Heart right ventricle (tissue), 16 donors: ENCODE measurements at places on chromosomes 12 and 14.

DNA sequence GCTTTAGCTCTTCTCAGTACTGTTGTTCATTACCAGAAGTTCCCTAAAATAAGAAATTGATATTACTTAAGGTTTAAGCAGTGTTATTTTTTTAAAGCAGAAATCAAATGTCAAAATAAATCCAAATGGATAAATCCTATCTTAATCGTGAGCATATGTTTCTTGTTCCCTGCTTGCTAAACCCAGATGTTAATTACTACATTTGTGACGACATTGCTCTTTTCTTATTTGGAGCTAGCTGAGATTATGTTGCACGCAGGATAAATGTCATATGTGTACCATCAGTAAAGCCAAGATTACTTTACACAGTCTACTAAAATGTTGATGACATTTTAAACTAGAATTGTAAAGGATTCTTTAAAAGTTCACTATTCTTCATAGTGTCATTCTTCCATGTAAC, 157.5 kb downstream of the PLCZ1 start:
- DNase-seq, result no peak

DNA sequence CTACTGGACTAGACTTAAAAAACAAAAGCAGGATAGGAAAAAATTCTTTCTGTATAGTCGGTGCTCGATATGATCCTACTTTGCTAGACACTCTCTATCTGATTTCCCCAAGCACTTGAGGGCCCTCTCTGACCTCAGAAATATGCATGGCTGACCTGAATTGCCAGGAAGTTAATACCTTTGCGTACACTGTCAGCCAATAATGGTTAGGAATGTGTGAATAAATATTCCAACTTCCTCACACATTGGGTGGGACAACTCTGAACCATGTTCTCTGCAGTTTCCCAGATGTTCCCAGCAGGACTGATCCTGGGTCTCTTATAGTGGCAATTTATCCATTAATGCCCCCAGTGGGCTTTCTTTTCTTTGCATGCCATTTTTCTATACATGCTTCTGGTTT, 20.5 kb upstream of the RPL10L start:
- no peak for DNase-seq

DNA sequence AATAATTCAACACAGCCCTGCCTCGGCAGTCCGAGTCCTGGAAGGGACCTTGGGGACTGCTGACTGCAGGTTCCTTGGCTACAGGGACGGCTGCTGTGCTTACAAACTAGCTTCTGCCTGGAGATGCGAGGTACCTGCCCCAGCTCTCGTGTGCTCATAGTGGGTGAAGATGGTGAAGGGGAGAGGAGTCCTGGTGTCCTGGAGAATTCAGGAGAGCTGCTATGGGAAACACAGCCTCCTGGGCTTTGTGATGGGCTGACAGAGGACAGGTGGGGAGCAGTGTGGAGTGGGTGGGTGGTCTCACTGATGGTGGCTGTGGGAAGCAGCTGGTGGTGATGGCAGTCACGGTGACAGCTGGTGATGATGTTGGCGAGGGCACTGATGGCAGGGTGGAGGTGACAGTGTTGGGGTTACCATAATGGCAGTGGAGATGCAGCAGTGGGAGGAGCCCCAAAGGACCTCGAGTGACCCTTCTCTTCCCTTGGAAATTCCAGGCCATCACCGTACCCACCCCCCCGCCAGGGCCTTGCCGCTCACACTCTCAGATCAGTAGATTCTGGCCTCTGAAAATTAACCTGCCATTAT, 32.8 kb downstream of the HVCN1 start:
- no peak for DNase-seq

GRCh38 chr12:109099431-109100020, 2.1 kb downstream of the UNG start:
- no peak for DNase-seq

GRCh38 chr12:100688451-100688864, 106.1 kb upstream of the ANO4 start:
- no peak for DNase-seq

DNA sequence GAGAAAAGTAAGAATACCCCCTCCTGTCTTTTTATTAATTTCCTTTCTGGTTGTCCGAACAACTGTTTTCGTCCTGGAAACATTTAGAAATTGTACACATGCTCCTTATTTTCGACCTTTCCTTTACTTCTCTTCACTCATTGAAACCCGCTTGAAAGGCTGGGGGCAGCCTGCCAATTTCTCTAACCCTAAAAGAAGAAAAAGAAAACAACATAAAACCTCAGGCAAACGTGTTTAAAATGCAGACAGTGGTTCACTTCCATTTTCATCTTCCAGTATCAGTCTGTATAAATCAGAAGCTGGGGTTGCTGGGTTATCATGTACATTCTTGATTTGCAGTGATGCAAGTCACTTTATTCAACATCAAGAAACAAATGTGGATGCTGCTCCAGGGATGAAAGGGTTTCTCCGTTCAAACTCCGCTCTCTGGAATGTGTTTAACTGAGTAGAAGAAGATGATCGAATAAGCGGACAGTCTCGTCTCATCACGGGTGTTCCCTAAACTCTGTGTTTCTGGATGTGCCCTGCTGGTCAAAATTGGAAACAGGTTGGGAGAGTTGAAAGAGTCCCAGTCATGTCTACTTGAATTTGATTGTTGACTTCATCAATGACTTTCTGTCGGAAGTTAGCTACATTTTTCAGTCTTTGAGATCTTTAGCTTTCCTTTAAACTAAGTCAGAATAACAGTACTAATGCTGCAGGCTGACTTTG, 1042.2 kb downstream of the BCL11B start:
- DNase-seq, result no peak

- DNase-seq, result no peak
Observed at GRCh38 chr14:57749267-57749666, 116.6 kb downstream of the SLC35F4 start.

- peak; percentile 22 for DNase-seq
Observed at GRCh38 chr12:129911428-129912049, 7.7 kb upstream of the TMEM132D start.

DNA sequence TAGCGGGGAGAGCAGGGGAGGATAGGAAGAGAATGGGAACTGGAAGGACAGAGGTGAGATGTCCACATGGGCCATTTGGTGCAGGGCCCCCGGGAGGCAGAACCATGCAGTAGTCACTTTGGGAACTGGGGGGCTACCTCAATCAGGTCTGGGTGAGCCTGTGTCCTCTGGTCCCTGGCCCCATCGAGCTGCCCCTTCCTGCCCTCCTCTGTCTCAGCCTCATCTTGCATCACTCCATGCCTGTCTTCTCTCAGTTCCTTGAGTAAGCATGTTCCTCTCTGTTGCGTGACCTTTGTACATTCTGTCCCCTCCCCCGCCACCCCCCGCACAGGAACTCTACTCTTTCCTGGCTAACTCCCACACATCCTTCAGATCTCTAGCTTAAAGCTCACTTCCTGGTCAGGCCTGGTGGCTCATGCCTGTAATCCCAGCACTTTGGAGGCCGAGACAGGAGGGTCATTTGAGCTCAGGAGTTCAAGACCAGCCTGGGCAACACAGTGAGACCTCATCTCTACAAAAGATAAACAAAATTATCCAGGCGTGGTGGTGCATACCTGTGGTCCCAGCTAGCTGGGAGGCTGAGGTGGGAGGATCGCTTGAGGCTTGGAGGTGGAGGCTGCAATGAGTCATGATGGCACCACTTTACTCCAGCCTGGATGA, 23.2 kb downstream of the FOS start:
- no peak for DNase-seq

DNA sequence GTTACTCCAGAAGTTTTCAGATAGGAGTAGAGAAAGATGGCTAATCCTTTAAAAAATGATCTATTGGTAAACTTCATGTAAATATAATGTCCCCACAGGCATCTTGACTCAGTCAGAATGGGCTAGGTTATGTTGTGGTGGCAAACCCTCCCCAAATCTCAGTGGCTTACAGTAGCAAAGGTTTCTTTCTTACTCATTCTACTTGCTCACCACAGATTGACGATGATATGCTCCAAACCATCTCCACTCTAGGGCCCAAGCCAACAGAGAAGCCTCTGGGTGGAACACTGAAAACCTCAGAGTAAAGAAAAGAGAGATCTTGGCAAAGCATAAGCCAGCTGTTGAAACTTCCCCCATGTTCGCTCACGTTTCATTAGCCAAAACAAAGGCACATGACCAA, 146.4 kb downstream of the EMP1 start:
- no peak for DNase-seq

DNA sequence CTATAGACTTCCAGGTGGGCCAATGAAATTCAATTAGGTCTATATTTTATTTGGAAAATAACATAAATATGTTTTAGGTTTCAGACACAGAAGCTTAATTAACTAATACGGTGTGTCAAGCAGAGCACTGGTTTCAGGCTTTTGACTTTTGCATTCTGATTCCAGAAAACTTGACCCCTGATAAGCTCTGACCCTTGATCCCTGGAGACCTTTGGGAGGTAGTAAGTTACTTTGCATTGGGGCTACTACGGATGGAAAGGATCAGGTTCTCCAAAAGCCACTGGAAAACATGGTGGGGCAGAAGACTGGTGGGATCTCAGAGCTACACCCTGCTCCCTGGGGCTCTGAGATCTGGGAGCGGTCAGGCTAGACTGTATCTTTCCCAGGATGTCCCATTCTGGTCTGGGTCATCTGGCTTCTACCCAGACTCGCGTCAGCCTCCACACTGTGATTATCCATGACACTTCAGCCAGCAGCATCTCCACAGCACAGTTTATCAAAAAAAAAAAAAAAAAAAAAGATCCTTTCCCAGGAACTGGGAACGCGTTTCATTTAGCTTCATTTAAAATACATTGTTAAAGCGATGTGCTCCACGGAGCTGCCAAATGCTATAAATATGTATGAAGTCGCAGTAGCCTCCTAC, 17.8 kb upstream of the EMP1 start:
- DNase-seq, result peak; percentile 43

GRCh38 chr12:81206429-81206828, 128.6 kb downstream of the ACSS3 start:
- no peak for DNase-seq

DNA sequence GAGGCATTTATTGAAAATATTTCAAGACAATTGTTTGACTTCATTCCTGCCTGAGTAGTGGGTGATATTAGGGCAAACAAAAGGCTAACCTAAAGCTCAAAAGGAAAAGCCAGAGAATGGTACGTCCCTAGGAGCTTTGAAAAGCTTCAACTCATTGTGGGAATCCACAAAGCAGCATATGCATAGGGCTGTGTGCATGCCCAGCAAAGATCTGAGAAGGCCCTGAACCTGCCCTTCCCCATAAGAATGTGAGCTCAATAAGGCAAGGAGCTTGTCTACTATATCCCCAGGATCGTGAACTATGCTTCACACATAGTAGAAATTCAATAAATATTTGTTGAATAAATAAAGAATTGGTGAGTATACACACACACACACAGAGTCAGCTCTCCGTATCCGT, 19.1 kb upstream of the RAD52 start:
- DNase-seq, result no peak

DNA sequence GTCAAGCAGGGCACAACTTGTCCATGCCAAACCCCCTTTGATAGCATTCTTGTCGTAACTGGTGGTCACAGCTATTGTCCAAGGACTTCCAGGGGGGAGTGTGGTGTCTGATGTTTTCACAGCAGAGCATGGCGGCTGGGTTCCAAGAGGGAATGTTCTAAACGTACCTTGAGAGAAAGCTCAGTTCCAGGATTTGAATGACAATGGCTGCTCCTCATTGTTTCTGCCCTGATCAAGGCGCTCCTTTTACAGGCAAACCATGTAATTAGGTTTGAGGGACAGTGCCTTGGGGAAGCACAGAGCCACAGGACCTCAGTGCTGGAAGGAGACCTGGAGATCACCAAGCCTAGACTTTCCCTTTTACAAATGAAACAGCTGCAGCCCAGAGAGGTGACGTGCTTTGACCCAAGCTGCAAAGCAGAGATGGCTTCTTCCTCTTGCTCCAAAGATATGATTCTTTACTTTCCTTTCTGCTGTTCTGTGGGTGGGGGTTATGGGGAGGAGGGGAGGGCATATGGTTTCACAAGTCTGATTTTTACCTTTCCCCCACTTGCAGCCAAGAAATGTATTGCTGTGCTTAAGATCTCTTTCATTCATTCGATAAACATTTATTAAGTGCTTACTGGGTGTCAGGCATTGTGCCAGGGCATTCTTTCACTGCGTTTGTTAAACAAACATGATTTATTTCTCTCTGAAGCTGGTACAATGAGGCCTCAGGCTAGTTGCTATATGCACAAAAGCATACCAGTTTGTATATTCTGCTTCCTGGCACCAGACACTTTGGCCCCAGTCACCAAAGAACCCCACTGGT, 172.8 kb downstream of the KTN1 start:
- DNase-seq, result no peak

- DNase-seq, result no peak
Observed at GRCh38 chr12:131800594-131801135, 27.5 kb upstream of the MMP17 start.

DNA sequence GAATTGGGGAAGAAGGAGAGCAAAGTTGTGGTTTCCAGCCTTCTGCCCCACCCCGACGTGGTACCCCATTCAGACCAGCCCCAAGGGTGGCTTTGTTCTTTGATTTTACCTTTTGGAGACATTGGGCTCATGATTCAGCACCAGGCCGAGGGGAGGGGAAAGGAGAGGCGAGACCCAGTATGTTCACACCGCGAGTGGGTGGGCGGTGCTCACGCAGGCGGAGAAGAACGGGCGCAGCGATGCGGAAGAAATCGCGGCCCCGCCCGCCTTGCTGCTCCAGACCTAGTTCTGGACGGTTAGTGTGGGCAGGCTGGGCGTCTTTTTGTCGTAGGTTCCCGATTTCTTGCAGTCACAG, 963 bp downstream of the ATL1 start:
- DNase-seq, result peak; percentile 69

- DNase-seq, result no peak
Observed at GRCh38 chr12:2691006-2691344, 103.8 kb upstream of the FKBP4 start.

- no peak for DNase-seq
Observed at GRCh38 chr12:4046495-4046840, 173.3 kb upstream of the PARP11 start.

DNA sequence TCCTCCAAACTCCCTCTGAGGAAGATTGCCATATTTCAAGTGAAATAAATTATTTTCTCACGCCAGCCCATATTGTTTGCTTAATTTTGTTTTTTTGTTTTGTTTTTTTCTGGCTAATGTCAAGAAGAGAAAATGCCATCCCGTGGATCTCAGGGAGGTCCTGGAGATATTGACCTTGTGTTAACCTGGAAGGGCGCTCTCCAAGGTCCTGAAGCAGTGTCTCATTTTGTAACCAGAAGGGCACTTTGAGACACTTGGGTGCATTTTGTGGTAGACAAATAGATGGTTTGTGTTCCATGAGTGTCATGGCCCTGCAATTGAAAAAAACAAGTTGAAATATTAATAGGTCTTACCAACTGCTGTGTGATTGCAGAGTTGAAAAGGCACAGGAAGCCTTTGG, 268.9 kb downstream of the SUDS3 start:
- DNase-seq, result no peak

DNA sequence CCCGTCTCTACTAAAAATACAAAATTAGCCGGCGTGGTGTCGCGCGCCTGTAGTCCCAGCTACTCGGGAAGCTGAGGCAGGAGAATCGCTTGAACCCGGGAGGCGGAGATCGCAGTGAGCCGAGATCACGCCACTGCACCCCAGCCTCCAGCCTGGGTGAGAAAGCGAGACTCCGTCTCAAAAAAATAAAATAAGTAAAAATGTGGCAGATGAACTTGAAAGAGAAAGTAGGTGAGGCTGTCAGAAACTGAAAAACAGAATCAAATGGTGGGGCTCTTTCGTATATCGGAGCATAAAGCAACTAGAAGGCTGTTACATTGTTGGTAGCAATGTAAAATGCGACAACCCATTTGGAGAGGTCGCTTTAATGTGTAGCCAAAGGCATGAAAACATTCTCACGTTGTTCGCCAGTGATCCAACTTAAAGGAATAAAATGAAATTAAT, 767 bp upstream of the CCNT1 start:
- no peak for DNase-seq
